ENCODE measurements at places on chromosomes 16 and 17. TPM values are rescaled to one million over a fixed set of nuclear protein-coding genes. Genes with fewer than 3 reads are reported as not detected.
A peak's percentile ranks its signal among the peaks of the same experiment; 100 is the strongest.

- DNase-seq: no peak
Observed at GRCh38 chr16:84950906-84951305, 60.4 kb downstream of the ZDHHC7 start.

The ZNF319 gene
- 4.4 TPM for total RNA-seq

The SPATA2L gene
- 3.7 TPM for total RNA-seq

DNA sequence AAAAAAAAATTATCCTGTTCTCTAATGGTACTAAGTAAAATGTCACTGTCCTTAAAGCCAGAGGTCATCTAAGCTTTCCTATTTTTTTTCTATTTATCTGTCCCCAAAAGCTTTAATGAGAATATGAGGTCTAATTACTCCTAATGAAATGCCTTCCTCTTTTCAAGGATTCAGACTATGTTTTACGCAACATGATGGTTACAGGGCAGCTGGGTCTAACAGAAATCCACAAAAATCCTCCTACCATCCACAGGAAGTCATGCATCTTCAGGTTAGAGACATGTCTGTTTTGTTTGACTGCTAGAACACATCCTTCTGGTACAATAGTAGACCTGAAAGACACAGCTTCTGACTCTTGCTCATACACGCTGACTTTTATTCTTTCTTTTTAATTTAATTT is 29.7 kb upstream of the NSRP1 start:
- no peak for DNase-seq

DNA sequence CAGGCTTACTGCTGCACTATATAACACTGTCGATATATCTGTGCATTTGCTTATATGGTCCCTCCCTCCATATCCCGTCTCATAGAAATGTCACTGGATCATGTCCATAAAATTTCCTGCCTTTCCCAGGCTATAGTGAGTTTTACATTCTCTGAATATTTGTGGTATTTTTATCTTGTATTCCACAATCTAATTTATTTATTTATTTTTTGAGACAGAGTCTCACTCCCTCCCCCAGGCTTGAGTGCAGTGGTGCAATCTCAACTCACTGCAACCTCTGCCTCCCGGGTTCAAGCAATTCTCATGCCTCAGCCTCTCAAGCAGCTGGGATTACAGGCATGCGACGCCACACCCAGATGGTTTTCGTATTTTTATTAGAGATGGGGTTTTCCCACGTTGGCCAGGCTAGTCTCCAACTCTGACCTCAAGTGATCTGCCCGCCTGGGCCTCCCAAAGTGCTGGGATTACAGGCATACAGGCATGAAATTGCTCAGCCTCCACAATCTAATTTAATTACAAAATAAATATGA is 12.9 kb downstream of the TRIM37 start:
- DNase-seq: peak; percentile 20

The PRSS22 gene
- total RNA-seq: not detected

DNA sequence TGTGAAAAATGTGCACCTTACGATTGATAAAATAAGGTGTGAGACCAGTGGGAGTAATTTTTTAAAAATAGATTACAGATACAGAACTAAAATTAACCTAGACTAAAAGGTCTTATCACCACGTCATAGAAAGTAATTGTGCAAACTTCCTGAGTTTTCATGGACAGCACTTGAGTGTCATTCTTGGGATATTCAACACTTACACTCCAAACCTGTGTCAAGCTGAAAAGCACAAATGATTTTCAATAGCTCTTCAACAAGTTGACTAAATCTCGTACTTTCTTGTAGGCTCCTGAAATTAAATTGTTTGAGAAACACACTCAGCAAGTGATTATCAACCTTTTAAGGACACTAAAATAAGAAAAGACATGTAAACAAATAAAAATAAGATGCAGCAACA is 20.5 kb downstream of the BRCA1 start:
- no peak for DNase-seq

- peak; percentile 67 for DNase-seq
Observed at GRCh38 chr17:4586043-4586442, 1.7 kb downstream of the SMTNL2 start.

- DNase-seq: no peak
Observed at GRCh38 chr17:29546085-29546484, 20.8 kb downstream of the ABHD15 start.

DNA sequence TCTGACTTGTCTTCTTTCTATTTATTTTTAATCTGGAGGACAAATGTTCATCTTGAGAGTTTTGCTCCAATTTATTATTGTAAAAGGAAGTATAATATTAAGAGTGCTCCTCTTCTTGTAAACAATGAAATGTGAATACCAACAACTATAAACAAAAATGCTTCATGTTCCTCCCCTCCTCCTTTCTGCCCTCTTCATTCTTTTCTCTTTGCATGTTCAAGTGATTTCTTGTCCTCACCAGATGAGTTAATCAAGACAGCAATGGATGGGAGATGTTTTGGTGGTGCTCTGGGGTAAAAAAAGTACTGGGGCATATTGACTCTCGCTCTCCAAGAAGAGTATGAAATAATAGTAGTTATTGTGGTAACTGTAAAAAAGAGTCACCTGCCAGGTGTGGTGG is 24.3 kb downstream of the ITGB3 start:
- no peak for DNase-seq

The CDT1 gene
- 0.31 TPM for total RNA-seq

DNA sequence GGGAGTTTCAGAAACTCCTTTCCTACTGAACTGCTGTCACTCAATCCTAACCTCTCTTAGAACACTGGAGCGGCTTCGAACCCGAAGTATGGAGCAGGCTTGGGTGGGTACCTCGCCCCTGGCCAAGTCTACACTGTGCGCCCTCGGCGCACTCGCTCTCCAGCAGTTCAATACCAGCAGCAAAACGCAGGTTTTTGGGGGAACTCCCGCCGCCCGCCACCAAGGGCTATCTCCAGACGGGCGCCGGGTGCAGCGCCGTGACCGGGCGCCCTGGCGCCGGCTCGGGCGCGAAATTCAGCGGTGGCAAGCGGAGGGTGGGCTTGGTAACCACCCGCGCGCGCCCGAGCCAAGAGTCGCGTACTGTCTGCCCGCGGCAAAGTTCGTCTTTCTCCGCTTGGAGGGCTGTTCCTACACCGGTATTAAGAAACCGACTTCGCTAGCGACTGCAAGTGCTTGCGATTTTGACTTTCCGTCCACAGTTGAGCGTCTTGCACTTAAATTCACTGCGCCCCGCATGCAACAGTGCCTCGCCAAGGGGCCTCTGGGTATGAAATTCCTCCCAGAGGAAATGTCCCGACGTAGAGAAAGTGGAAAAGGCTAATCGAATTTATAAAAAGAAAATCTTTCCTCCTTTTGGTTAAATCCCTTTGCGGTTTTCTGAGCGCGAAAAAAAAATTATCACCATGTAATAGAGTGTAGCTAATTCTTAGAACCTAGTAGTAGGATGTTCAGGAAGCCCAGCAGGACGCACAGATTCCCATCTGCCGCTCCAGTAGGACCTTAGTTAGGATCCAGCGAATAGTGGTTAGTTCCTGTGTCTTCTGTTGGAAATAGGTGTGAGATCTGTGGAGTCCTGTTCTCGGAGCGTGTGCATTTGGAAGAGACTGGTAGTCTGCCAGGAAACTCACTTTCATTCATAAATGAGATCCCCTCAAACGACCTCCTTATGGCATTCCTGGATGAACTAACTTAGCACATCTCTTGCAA is 5.0 kb upstream of the SALL1 start:
- DNase-seq: no peak

The MPP2 gene
- 0.39 TPM for total RNA-seq

The ABCC11 gene
- not detected for total RNA-seq

The EIF4A3 gene
- total RNA-seq: 27.8 TPM

- DNase-seq: no peak
Observed at GRCh38 chr16:73735018-73735417, 561.6 kb upstream of the PSMD7 start.

- DNase-seq: no peak
Observed at GRCh38 chr17:17201907-17202306, 4.2 kb downstream of the PLD6 start.

The C1QTNF8 gene
- total RNA-seq: not detected

The OR4D1 gene
- not detected for total RNA-seq

GRCh38 chr16:85824161-85825135 is 25.0 kb downstream of the COX4I1 start:
- no peak for DNase-seq

The MYH8 gene
- 0.34 TPM for total RNA-seq

DNA sequence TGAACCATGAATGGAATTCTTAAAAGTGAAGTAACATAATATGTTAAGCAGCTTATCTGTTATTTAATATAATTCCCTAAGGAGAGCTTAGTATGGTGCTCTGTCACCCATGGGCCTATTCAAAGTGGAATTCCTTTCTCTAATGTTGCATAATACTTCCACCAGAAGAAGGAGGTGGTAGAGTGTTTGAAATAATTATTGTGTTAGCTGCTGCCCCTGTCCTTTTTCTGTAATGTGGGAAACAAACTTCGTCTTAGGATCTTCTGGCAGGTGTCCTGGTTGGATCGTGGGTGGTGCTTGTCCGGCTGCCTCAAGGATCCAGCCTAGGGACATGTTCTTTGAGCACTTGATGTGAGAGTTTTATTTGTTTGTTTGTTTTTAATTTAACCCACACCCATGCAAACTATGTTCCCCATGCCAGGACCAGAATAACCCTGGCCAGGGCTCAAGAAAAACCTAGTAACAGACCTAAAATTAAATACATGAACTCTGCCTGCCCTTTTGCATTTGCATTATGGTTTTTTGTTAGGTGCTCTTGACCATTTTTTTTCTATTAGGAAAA is 46.1 kb downstream of the ZNRF1 start:
- DNase-seq: peak; percentile 73

The LRRC37A gene
- 0.29 TPM for total RNA-seq

- peak; percentile 21 for DNase-seq
Observed at GRCh38 chr16:19167710-19168370, at the start of gene SYT17. Gene SYT17 (plus strand): TSS chr16:19168240. CDS start chr16:19168647, 407 bp downstream.

DNA sequence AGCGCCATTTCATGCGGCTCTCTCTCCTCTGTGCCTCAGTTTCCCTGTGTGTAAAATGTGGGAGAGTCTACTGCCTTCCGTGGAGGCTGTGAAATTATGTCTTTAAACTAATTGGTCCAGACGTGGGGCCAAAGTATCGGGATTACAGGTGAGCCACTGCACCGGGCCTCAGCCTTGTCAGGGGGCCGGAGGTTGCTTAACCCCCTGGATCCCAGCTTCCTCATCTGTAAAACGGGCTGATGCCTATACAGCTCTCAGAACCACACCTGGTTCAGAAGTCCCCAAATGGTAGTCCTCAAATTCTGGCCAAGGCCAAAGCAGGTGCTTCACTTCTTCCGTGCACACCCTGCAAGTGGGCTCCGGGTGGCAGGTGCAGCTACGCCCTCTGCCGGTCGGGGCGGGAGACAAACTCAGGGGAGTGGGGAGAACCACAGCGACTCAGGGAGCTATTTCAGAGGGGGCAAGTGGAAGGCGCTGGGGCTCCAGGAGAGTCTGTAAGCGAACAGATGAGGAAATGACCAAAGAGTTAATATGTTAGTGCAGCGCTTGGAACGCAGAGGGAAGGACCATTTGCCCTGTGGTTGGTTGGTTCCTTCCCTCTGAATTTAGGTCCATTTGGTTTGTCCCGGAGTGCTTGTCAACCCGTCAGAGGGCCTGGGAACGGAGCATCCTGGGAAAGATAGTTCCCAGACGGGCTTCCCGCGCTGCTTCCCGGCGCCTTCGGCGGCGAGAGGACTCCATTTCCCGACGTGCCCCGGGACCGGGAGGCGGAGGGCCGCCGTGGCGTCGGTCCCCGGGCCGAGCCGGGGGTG is at the start of gene MGRN1:
Gene MGRN1, plus strand, starts transcription at position 812 of the 812 bp plus-strand sequence. CDS start 135 bp downstream, outside the sequence.
- DNase-seq: peak; percentile 93

DNA sequence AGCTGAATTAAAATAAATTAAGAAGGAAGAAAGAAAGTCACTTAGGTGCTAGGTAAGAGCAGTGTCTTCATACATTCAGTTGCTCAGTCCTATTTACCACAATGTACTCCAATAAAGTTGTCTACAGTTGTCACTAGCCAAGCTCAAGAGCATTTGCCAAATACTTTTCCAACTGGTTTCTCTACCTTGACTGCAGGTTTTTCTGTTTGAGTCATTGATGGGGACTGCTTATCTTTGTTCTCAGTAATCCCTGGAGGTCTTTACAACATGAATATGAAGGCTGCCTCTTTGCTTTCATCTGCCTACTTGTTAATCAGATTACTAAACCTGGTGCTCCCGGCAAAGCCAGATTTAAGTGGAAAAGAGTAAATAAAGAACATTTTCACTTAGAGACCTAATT is 64.6 kb upstream of the CLEC18B start:
- DNase-seq: no peak

The KRT31 gene
- total RNA-seq: 1.1 TPM

GRCh38 chr16:19876501-19877059 is 8.1 kb downstream of the GPRC5B start:
- DNase-seq: peak; percentile 68

DNA sequence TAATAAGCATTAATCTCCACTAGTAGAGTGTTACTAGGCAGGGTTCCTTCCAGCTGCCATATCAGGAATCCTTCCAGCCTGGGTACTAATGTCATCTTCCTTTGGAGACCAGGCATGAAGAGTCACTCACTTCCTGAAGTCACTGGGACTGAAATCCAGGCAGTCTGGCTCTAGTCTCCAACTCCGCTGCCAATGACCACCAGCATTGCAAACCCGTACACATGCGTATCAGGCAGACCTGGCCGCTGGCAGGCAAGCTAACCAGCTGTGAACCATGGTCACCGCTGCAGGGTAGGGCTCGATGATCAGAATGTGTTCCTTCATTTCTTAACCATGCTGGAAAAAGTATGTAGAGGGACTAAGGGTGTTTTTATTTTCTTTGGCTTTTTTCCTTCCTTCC is 255.5 kb downstream of the CDH13 start:
- DNase-seq: peak; percentile 22

DNA sequence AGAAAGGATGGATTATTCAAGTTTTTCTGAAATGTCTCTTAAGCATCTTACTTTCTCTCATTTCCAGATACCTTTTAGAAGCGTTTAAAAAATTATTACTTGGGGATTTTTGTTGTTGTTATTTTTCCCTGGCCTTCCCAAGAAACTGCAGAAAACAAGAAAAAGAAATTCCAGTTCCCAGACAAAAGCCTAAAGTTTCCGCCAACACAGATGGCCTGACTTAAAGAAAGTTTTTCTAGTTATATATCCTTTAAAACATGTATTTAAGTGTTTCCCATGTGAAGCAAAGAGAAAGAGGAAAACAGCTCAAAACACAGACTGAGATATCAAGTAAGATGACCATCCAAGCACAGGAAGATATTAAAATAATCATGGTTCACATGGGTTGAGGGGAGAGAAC is 401.7 kb upstream of the MAF start:
- DNase-seq: no peak

- DNase-seq: no peak
Observed at GRCh38 chr16:79988089-79988488, 387.6 kb upstream of the MAF start.

GRCh38 chr16:1453316-1453715 is 9.0 kb upstream of the CCDC154 start:
- DNase-seq: no peak

- DNase-seq: no peak
Observed at GRCh38 chr17:77416105-77416713, 275.4 kb downstream of the SEC14L1 start.

The SYT17 gene
- total RNA-seq: 0.87 TPM

DNA sequence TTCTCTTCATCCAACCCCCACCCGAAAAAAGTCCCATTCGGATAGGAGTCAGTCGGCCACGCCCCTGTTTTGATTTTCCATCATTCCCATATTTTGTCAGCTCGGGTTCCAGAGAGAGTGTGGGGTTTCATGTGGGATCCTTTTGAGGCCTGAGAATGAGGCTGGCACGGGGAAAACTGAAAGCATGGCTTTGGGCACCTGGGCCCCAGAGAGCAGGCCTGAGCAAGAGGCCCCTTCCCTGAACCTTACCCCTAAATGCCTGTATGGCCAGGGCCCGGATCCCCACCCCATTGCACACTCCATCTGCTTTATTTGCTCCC is 4.6 kb upstream of the HOXB4 start:
- no peak for DNase-seq

- peak; percentile 65 for DNase-seq
Observed at GRCh38 chr17:77840513-77841165, 117.9 kb upstream of the TNRC6C start.

All from gastrocnemius medialis (tissue), 4 donors.